Activated T-cell treated with anti-CD3 and anti-CD28 coated beads, Interleukin-2, amount 50 U/mL, for 4 hours (primary cell): ENCODE measurements at places on chromosomes 2 and 18. TPM values are rescaled to one million over a fixed set of nuclear protein-coding genes. Genes with fewer than 3 reads are reported as not detected.

DNA sequence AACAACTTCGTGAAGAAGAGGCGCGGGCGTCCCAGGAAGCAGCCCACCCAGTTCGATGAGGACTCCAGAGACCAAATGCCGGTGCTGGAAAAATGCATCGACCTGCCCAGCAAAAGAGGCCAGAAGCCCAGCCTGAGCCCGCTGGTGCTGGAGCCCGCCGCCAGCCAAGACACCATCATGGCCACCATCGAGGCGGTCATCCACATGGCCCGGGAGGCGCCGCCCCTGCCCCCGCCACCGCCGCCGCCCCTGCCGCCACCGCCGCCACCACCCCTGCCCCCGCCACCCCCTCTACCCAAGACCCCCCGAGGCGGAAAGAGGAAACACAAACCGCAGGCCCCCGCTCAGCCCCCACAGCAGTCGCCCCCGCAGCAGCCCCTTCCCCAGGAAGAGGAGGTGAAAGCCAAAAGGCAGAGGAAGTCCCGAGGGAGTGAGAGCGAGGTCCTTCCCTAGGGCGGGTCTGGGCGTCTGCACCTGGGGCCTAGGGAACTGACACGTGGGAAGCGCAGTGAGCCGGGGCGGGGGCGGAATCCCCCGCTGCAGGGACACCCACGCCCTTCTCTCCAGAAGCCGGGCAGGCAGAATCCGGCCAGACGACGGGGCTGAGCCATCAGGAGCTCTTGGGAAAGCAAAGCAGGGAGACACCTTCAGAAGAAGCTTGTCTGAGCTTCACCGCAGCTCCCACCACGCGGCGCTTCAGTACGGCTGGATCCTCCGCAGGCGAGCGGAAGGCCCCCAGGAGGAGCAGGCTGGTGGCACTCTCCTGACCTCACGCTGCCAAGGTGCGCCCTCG lies 382.8 kb downstream of the SETBP1 start:
- no peak for DNase-seq

DNA sequence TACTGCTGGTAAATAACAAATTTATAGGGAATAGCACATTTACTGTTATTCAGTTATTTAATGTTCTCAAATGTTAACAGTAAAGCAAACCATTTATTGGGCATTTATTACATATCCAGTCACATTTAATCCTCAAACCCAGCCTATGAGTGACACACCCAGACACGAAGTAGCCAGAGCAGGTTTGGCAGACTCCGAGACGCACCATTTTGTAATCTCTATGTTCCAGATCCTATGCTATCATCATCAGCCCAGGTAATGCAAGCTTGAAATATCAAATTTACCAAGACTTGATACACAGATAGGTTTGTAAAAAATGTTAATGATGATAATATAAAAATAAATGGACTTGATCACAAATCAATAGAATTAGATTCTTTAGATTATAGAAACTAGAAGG lies 131.1 kb downstream of the IKZF2 start:
- DNase-seq = no peak

GRCh38 chr2:22850310-22850709 lies 534.7 kb upstream of the KLHL29 start:
- no peak for DNase-seq

- no peak for DNase-seq
These were observed 80.1 kb upstream of the SMAD7 start for GRCh38 chr18:49030692-49031443.

- DNase-seq = no peak
These were observed 78.4 kb downstream of the SEPTIN10 start for GRCh38 chr2:109535217-109535946.

- DNase-seq = no peak
These were observed 126.5 kb downstream of the RGPD3 start for GRCh38 chr2:106341666-106342065.

GRCh38 chr2:127636248-127637235 lies 9.4 kb upstream of the GPR17 start:
- DNase-seq = no peak

DNA sequence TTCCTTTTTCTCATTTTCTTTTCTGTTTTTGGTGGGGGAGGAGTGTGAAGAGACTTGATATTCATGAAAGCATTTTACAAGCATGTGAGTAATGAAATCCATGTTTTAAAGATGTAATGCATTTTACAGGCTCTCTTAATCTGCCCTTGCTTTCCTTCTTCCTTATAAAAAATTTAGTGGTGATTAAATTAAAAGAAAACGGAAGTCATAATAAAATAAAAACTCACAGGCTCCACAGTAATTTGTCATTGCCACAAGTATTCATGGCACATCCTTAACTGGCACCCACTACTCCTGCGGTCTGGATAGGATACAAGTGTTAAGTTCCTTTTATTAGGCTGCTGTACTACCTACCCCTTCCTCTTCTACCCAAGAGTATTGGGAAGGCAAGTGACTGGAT lies 241.2 kb downstream of the SLC4A3 start:
- no peak for DNase-seq

GRCh38 chr2:195925120-195925519 lies 143.5 kb downstream of the DNAH7 start:
- DNase-seq = no peak

GRCh38 chr2:221969087-221969829 lies 329.5 kb downstream of the PAX3 start:
- DNase-seq = no peak

GRCh38 chr2:9313443-9313842 lies 106.8 kb downstream of the ASAP2 start:
- no peak for DNase-seq

- DNase-seq = no peak
These were observed 468.1 kb upstream of the MYT1L start for GRCh38 chr2:2799151-2799697.

DNA sequence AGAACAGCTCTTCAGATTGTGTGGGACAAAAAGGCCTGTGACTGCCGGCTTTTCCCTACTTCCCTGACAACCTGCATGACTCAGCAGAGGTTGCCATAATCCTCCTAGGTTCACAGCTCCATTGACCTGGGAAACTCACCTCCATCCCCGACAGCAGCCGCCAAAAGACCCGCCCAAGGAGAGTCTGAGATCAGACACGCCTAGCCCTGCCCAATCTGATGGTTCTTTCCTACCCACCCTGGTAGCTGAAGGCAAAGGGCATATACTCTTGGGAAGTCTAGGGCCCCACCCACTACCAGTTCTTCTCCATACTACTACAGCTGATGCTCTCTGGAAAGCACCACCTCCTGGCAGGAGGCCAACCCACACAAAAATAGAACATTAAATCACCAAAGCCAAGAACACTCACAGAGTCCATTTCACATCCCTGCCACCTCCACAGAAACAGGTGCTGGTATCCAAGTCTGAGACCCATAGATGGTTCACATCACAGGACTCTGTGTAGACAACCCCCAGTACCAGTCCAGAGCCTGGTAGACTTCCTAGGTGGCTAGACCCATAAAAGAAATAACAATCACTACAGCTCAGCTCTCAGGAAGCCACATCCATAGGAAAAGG lies 140.6 kb downstream of the NETO1 start:
- DNase-seq = no peak

GRCh38 chr2:225137971-225138370 lies 95.7 kb upstream of the DOCK10 start:
- no peak for DNase-seq

DNA sequence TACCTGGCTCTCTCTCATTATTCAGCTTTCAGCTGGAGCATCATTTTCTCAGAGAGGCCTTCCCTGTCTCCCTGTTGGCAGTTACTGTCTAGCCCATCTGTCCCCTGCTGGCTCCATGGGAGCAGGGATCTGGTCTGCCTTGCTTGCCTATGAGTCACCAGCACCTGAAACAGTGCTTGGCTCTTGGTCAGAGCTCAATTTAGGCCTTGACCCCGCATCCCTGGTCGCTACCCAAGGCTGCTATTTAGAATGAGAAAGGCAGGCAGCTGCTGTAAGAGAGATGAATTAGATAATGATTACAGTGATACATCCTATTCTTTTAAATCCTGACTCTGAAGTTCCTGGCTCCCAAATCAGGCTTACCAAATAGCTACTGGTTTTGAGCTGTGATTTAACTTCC lies 32.9 kb downstream of the KCNE4 start:
- no peak for DNase-seq

GRCh38 chr2:67726416-67726815 lies 329.3 kb downstream of the ETAA1 start:
- DNase-seq = no peak

DNA sequence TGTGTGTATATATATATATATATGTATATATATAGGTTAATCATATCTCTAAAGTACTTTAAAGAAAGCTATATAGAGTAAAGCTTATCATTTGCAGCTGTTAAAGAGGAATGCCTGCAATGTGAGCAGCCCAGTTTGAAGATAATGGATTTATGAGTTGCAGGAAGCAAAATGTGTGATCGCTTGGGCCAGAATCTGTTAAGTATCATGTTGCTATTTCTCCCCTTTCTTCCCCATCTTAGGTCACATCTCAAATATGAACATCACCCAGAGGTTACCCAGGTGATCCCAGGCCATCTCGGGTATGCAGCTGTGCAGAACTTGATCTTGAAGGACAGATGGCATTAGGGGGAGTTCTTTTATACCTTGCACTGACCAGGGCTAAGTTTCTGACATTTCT lies 316.5 kb downstream of the MTX2 start:
- no peak for DNase-seq

GRCh38 chr2:32172870-32173269 lies 7.2 kb downstream of the SLC30A6 start:
- DNase-seq = no peak

GRCh38 chr2:171482308-171482707 lies 40.0 kb upstream of the CYBRD1 start:
- DNase-seq = no peak

GRCh38 chr18:49550621-49551339 lies 11.1 kb upstream of the LIPG start:
- DNase-seq = no peak

DNA sequence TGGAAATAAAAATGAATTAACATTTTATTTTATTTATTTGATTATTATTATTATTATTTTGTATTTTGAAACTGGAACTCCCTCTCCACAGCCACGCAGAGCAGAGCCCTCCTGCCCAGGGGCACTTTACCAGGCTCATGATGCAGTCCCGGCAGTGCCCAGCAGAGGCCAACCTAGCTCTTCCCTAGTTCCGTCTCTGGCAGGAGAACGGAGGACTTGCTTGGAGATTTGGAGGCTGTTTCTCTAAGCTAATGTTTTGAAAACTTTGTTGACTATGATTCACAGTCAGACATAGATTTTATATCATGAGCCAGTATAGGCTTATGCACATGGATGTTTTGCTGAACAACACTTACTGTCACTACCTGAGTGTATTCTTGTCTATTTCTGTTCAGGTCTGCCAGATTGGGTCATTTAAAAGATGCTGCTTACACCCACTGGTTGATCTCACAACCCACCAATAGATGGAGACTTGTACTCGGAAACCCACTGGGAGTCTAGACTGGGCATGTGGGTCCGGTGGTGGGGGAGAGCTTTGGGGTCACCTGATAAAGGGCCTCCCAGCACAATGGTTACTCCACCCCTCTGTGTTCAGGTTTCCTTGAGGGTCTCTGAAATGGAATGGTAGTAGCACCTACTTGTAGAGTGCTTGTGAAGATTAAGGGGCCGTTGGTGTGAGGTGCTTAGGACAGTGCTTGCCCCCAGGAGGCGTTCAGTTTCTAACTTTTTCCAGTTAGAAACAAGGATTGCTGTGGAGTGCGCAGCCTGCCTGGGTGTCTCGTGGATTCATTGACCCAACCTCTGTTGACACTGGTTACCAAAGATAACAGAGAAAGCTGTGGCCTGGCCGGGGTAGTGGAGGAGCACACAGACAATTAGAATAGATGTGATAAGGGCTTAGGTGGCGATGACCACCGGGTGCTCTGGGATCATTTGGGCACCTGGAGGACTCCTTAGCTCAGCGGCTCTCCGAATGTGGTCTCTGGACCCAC lies 177.3 kb downstream of the HAUS1 start:
- peak; percentile 41 for DNase-seq

- no peak for DNase-seq
These were observed 697 bp upstream of the SPATS2L start for GRCh38 chr2:200305797-200306195.

DNA sequence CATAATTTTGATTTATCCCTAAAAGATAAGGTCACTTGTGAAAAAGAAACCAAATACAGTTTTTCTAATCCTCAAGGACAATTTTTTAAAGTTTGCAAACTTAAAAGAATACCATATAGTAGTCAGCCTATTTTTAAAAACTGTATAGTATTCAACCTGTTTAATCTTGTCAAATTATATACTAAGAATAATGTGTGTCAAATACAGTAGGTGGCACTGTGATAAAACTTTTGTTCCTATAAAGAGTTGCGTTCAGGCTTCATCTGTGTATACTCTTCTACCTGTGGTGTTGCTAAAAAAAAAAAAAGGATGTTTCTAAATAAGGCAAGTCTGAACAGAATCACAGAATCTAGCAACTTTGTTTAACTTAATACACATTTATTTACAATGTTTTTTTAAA lies 68.6 kb downstream of the CCDC138 start:
- no peak for DNase-seq

DNA sequence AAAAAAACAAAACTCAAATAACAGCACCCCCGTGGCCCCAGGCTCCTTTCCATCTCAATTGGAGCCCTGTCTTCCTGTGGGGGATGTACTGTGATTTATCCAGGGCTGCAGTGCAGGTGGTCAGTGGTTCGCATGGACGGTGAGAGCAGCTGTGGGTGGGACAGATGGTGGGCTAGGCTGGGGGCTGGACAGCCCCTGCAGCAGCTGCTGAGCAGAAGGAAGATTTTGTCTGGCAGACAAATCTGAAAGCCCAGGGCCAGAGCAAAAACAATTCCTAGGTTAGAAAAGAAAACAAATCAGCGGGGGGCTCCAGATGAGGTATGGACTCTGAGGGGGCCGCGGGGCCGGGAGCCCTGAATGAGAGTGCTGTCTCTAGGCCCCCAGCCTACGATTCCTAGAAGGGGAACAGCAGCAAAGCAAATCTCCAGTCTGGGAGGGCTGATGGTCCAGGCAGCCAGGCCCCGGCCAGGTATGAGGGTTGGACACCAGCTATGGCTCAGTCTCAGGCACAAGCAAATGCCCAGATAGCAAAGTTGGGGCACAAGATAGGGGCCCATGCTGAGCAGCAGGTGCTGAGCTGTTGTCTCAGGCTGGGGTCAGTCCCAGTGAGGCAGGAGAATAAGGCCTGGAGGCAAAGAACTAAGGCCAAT lies 45.4 kb downstream of the SOWAHC start:
- no peak for DNase-seq

DNA sequence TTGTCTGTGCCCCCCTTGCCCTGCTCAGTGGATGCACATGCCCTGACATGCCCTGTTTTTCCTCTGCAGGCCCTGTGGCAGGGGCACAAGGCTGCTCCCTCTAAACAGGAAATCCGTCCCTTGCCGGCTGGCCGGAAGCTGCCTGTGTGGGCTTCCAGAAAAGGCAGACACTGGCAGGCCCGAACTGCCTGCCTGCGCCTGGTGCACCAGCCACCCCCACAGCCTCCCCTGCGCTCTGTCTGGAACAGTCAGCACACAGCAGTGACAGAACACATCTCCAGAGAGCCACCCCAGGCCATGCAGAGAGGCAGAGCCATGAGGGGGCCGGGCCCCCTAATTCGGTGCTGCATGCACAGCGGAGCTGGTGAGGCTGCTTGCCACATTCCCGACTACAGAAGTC lies 33.5 kb downstream of the LOXHD1 start:
- DNase-seq = no peak

GRCh38 chr18:79377187-79377891 lies 18.4 kb upstream of the NFATC1 start:
- DNase-seq = no peak

GRCh38 chr2:142901780-142902179 lies 24.3 kb downstream of the KYNU start:
- no peak for DNase-seq

Gene DCDC2C
- total RNA-seq = not detected

Gene SCN9A
- total RNA-seq = 0.13 TPM

Gene LIMS4
- 0.65 TPM for total RNA-seq

Gene DSC3
- not detected for total RNA-seq

Gene ANKRD30B
- not detected for total RNA-seq

Gene NOSTRIN
- 0.32 TPM for total RNA-seq

Gene CYP27A1
- total RNA-seq = 0.15 TPM
